Right lobe of liver (tissue), 6 donors: ENCODE measurements at places on chromosomes 16 and 17. TPM values are rescaled to one million over a fixed set of nuclear protein-coding genes. Genes with fewer than 3 reads are reported as not detected.

KRTAP2-3 gene
- total RNA-seq = not detected

HOXB2 gene
- total RNA-seq = 1.5 TPM

ACE gene
- total RNA-seq = 0.75 TPM

OR1A1 gene
- total RNA-seq = not detected

DNA sequence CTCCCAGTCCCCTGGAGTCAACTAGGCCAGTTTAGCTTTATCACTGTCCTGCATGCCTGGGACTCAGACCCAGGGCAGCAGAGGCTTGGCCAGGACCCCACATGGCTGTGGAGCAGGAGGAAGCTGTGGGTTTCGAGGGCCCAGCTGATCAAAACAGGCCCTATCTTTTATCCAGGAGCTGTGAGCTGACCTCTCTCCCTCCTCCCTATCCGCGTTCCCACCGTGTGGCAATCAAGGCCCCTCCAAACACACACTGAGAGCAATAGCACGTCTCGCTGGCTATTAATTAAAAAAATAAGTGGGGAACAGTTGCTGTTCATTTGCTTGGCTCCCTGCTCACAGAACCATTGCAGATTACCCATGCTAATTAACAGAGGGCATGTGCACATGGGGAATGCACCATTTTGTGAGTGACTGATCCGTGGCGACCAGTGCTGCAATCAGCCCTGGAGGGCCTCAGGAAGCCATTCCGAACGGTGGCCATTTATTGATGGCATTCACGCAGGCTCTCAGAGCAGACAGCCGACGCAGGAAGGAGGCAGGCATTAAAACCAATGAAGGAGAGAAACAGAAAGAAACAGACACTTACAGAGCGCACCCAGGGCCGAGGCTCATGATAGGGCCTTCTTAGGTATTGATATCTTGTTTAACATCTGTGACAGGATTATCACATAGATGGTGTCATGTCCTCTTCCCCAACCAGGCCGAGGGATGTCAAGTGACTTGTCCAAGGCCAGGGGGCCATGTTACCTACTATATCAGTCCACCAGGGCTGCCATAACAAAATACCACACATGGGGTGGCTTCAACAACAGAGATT is 157.1 kb downstream of the KATNIP start:
- peak; percentile 6 for DNase-seq

- no peak for DNase-seq
Observed at GRCh38 chr16:64880994-64881393, 240.9 kb downstream of the CDH11 start.

- DNase-seq = no peak
Observed at GRCh38 chr17:66459811-66460270, 157.4 kb downstream of the PRKCA start.

GRCh38 chr16:30738984-30739951 is 9.0 kb upstream of the PHKG2 start:
- DNase-seq = no peak

DNA sequence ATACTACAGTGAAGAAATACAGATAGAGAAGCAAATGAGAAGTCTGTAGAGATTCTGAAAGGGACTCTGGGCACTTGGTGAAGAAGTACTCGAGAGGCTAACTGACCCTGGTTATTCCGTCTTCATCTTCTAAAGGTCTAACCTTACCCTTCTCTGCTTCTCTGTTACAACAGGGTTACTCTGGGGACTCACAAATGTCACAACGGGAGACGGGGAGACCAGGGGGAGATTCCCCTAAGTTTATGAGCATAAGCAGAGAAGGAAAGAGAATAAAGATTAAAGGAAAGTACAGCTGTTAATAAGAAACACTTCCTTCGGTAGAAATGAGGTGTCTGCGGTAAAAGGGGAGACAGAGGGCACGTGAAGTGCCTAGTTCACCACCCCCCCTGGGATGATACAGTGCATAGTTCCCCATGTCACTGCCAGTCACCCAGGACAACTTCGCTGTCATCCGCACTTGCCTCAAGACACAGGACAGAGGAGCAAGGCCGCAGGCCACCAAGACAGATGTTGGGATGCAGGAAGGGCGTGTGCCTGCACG is 75.2 kb upstream of the TRAP1 start:
- DNase-seq = no peak

DNA sequence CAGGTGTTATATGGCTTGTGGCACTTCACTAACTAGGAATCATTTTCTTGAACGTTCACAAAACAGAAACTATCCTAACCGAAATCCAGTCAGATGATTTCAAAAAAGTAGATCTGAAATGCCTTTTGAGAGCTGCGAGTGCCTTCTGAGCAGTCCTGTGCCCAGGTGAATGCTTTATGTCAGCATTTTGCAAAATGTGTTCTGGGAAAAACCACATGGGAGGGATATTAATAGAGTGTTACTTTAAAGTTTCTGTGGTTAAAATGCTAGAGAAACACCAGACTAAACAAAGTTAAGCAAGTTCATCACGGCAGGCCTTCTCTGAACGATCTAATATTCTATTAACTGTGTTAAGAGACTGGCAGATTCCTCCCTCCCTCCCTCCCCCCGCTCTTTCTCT is 15.8 kb upstream of the RGS9 start:
- DNase-seq = no peak

DNA sequence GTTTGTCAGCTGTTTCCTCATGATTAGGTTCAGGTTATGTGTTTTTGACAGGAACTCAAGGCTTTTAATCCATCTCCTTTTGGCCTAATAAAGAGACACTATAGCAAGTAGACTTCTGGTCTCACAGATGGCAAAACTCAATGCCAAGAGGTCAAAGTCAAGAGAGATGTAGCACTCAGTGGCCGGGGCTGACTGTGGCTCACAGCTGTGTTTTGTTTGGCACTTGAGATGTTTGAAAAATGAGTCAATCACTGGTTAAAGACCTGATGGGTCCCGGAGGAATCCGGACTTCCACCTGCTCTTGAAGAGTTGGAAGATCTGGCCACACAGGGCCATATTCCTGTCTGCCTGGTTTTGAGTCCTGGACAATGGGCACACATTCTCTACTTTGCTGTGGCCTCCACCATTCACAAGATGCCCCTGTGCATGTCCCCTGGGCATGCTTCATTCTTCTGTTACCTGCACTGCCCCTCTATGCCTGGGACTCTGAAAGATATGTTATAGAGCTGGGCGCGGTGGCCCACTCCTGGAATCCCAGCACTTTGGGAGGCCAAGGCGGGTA is 210.3 kb downstream of the SNX29 start:
- DNase-seq = peak; percentile 71

GRCh38 chr16:10619271-10619849 is 39.0 kb upstream of the EMP2 start:
- DNase-seq = no peak

DNA sequence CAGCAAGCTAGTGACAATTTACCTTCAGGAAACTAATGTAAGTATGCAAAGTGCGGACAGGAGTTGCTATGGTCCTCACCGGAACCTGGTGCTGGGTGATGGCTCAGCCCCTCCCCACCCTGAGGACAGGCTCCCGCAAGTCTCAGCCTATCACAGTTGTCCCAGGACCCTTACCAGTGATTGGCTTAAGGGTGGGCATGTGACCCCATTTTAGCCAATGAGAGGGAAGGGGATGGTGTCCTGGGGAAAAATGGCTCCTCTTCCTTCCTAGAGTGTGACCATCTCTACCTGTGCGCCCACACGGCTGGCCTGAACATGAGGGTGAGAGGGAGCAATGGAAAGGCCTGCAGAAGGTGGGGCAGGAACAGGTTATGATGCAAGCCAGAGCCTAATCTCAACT is 80.4 kb downstream of the C16orf78 start:
- no peak for DNase-seq

GRCh38 chr17:1002412-1002753 is 5.5 kb downstream of the TIMM22 start:
- DNase-seq = no peak
